Muscle of back (tissue), 13 donors: ENCODE measurements at places on chromosomes 13 and 19.

DNA sequence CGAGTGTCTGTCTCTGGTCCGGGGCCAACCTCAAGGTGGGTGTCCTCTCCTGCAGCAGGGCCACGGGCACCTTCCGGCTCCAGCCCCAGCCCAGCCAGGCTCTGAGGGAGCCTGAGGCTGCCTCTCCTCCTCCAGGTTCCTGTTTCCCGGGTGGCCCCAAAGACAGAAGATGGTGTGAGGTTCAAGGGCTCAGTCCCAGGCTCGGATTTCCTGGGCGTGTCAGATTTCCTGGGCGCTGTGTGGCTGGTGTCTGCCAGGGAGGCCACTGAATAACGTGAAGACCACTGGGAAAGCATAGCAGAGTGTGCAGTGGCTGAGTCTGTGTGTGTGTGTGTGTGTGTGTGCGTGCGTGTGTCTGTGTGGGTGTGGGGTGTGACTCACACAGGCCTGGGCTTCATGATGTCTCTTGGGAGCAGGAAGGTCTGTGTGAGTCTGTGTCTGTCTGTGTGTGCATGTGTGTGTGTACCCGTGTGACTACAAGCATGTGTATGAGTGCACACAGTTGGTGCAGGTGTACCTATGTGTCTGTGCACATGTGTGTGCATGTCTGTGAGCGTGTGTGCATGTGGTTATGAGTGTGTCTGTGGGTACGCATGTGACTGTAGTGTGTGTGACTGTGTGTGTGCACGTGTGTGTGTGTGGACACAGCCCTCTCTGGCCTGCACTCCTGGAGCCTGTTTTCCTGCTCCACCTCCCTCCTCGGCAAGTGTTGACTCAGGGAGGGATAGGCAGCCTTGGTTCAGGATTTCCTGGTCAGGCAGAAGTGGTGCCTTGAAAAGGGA lies 28.3 kb downstream of the CEBPA start:
- DNase-seq, result peak; percentile 77

DNA sequence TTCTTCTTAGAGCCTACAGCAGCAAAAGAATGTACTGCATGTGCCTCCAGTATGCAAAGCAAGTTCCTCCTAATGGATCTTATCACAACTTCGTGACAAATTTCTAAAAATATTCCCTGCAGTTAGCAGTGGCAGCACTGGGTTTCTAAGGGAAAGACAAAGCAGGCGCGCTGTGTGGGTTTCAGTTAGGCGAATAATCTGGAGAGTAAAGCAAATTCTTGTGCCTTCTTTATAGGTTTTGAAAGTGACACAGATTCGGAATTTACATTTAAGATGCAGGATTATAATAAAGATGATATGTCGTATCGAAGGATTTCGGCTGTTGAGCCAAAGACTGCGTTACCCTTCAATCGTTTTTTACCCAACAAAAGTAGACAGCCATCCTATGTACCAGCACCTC lies 167.9 kb downstream of the LMO7 start:
- DNase-seq, result no peak

DNA sequence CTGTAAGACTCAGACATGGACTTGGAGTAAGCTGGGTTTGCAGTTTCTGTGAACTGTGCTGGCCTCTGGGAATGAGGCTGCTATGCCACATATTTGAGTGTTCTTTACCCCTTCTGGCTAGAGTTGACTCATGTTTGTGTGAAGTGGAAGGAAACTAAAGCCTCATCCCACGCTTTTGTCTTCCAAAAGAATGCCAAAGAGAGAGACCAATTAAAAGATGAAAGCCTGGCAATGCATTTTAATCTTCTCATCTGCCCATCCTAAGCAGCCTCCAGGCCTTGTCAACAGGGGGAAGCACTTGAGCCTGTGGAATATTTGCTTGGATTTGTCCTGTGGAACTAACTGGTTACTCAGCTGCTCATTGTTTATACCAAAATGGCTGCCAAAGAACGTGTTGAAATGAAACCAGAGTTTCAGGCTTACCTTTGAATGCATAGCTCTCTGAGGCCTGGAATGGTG lies 49.1 kb downstream of the LMO7 start:
- DNase-seq, result no peak

DNA sequence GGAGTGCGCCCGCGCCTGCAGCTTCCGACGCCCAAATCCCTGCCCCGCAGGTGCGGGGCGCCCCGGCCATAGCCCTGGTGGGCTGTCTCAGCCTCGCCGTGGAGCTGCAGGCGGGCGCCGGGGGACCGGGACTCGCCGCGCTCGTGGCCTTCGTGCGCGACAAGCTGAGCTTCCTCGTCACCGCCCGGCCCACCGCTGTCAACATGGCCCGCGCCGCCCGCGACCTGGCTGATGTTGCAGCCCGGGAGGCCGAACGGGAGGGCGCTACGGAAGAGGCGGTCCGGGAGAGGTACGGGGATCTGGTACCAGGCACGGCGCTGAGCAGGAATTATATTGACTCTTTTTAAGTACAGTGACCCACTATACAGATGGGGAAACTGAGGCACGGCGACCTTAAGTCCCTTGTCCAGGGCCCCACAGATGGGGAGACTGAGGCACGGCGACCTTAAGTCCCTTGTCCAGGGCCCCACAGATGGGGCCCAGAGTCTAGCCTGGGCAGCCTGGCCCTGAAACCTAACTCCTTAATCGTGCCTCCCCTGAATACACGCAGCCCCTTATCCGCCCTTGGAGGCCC lies 586 bp downstream of the MRI1 start:
- DNase-seq, result no peak

- no peak for DNase-seq
Measured at GRCh38 chr13:29817604-29818378, 32.6 kb downstream of the UBL3 start.

GRCh38 chr19:56956503-56957226 lies 116.1 kb upstream of the PEG3 start:
- DNase-seq, result no peak

DNA sequence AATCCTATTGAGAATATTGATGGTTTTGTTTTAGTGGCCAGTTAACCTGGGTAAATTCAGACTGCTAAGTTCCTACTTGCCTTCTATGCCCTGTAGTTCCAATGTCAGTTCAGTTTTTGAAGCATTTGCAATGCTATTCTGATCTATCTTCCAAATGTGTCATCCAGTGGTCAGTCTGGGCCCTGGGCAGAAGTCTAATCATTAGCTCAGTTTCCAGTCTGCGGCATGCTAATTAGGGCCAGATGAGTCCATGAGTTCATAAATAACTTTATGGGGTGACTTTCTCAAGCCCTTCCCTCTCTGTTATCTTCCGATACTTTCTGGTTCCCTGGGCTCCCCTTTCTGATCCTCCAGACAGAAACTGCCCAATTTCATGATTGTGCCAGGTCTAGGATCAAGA lies 32.7 kb downstream of the FAM187B start:
- DNase-seq, result no peak

- no peak for DNase-seq
Measured at GRCh38 chr13:72959643-72960042, 99.2 kb upstream of the KLF5 start.

GRCh38 chr13:43244481-43244880 lies 221.1 kb downstream of the DNAJC15 start:
- no peak for DNase-seq

DNA sequence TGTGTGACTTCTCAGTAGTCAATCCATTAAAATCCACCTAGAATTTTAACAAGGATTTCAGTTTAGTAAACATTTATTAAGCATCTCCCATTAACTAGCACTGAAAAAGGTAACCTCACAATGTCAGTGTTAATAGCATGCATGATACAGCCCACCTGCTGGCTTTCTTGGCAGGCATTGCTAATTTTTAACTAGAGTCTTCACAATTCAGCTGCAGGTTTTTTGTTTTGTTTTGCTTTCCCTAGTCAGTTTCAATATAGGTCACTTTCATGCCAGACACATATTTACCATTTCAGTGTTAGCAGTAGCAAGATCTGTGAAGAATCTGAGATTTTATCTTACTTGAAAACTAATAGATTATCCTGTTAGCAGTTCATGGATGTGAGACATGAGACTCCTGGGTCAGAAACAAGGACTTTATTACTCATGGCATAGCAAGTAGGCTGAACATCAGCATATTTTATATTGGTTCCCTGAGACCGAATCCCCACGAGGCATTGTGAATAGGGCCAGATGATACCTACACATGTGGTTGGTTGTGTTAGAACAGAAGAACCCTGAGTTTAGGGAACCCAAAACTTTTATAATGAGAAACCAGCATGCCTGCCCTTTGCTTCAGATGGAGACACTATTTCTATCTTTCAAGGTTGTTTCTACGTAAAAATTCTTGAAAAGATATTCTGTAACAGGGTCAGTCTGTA lies 198.0 kb upstream of the HTR2A start:
- no peak for DNase-seq

GRCh38 chr13:106038752-106039151 lies 496.7 kb downstream of the EFNB2 start:
- peak; percentile 77 for DNase-seq

DNA sequence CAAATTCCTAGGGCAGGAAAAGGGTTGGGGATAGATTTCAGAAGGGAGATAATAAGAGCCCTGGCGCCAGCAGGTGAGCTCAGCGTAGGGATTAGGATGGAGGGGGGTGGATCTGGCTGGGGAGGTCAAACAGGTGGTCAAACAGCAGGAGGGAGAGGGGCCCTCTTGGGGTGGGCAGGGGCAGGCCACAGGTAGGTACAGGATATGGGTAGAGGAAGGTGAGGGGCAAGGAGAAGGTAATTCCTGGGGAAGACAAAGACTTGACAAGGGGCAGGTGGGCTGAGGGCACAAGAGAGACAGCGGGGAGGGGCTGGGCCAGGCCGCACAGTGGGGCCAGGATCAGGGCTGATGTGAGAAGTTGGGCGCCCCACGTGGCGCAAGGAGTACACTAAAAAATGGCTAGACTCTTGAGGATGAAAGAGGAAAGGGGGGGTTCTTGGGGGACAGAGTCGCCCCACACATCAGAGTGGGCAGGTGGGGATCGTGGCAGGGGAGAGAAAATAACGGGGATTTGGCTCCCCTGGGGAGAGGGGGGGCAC lies 713 bp downstream of the KRI1 start:
- DNase-seq, result no peak

GRCh38 chr19:3047496-3048189 lies 14.7 kb downstream of the TLE5 start:
- peak; percentile 53 for DNase-seq

- peak; percentile 85 for DNase-seq
Measured at GRCh38 chr13:110116072-110116487, 190.9 kb downstream of the COL4A1 start.

GRCh38 chr19:53631949-53632407 lies at the start of gene DPRX:
TSS of gene DPRX (plus strand) at chr19:53631999. CDS start at chr19:53632107, 108 bp downstream.
- DNase-seq, result no peak

DNA sequence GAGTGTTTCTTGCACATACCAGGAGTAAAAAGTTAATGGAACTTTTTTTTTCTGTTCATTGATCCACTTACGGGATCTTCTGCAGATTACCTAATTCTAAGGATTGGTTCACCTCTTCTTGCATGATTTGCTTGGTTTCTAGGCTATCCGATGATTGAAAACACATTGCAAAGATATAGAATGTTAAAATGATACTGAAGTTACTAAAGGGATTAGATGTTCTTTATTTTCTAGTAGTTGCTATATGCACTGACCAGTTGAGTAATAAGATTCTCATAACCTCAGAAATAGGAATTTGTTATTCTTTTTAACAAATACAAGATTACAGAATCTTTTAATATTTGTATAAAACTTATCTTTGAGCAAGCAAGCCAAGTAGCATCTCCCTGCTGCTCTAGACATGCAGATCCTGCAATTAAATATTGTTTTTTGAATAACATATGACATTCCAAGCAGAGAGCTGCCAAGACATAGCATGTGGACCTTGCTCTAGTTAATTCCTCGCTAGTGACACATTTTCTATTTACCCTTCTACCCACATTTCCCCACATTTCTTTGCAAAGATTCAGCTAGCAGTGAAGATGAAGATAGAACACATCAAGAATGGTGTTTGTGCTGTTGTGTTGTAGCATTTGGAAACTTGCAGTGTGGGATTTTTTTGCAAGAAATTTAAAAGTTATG lies 51.7 kb upstream of the RNF113B start:
- DNase-seq, result no peak

- DNase-seq, result no peak
Measured at GRCh38 chr13:44422755-44423643, 49.4 kb downstream of the SERP2 start.

- peak; percentile 1 for DNase-seq
Measured at GRCh38 chr13:84812789-84813188, 930.5 kb upstream of the SLITRK1 start.

DNA sequence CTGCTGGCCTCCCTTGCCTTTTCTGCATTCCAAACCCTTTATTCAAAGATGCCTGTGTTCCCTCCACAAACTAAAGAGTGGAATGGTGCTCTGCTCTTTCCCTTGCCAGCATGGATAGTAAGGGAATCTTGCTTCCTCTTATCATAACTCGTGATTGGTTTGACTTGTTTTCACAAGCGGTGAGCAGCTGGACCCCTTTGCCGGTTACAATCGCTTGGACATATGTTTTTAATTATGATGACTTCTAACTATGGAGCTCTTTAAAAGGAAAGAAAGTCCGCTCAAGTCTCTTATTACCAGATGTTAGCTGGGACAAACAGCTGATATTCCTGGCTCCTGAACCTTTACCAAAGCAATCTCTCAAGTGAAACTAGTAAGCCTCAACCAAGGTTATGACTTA lies 1094.7 kb downstream of the UQCRFS1 start:
- DNase-seq, result peak; percentile 10
